ENCODE measurements at places on chromosomes 6 and 20.

DNA sequence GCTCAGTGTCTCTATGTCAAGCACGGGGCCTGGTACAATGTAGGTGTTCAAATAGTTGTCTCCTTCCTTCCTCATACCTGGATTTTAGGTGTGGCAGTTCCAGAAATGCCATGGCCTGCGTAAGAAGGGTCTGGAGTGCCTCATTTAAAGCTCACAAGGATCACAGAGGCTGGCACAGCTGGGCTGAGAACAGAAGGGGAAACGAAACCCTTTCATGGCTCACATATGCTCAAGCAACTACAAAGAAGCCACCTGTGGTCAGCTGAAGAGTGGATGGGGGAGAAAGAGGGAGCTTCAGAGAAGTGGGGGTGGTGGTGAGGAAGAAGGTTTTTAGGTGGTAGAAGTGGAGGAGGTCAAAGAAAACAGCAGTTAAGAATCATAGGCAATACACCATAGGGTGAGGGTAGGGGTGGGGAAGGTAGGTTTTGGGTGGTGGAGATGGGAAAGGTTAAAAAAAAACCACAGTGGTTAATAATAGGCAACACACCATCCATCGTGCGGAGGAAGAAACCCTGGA lies 17.0 kb upstream of the TOP1 start:
- no peak for DNase-seq

- DNase-seq: no peak
Observed at GRCh38 chr6:107646176-107646575, 156.3 kb downstream of the SOBP start.

DNA sequence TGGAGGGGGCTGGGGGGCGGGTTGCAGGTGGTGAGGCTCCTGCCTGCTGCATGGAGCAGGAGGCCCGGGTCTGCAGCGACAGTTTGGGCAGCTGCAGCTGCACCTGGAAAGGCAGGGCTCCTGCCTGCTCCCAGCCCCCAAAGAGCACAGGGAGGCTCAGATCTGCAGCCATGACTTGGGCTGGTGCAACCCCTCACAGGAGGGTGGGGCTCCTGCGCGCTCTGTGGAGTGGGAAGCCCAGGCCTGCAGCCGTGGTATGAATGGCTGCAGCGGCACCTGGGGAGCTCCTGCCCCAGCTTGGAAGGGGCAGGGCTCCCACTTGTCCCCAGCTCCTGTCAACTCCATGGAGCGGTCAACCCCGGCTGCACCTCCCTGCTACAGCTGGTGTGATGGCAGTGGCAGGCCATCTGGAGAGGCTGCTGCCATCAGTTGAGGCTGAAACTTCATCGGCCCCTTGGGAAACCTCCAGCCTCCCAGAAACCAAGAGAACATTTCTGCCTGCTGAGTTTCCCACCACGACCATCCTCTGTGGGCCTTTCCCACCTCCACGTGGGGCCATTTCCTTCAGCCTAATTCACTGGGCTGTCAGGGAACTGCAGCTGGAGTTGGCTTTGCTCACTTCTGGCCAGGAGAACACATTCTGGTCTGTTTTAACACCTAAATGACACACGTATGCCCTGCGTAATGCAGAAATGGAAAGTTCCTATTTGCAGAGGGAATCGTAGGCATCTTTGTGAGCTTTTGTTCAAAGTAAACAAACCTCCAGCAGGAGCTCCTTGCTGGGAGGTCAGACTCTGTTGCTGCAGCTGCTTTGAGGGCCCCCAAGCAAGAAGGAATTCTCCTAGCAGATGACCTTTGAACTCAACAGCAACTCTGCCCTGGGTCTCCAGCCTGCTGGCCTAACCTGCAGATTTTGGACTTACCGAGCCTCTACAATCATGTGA lies 429.0 kb downstream of the PREX1 start:
- no peak for DNase-seq

- no peak for DNase-seq
Observed at GRCh38 chr6:119481976-119482375, 132.4 kb upstream of the MAN1A1 start.

- no peak for DNase-seq
Observed at GRCh38 chr6:125066964-125067363, 86.6 kb upstream of the TPD52L1 start.

DNA sequence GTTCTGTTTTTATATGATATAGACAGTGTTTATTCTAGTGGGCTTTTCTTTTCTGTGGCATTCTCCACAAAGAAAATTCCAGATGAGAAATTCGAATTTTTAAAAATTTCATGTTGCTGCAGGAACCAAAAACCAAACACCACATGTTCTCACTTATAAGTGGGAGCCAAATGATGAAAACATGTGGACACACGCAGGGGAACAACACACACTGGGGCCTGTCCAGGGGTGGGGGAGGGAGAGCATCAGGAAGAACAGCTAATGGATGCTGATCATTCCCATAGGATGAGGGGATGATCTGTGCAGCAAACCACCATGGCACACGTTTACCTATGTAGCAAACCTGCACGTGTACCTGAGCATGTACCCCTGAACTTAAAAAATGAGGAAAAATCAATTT lies 499.0 kb upstream of the SLC35B3 start:
- no peak for DNase-seq

GRCh38 chr6:125421836-125422235 lies 120.1 kb upstream of the HDDC2 start:
- DNase-seq: no peak

GRCh38 chr20:32451682-32452461 lies 93.7 kb downstream of the ASXL1 start:
- no peak for DNase-seq

GRCh38 chr6:38068854-38069590 lies 249.5 kb downstream of the ZFAND3 start:
- DNase-seq: no peak
